ENCODE measurements at places on chromosomes 5 and 9.

- DNase-seq: no peak
Observed at GRCh38 chr5:34026089-34026761, 16.8 kb downstream of the C1QTNF3 start.

DNA sequence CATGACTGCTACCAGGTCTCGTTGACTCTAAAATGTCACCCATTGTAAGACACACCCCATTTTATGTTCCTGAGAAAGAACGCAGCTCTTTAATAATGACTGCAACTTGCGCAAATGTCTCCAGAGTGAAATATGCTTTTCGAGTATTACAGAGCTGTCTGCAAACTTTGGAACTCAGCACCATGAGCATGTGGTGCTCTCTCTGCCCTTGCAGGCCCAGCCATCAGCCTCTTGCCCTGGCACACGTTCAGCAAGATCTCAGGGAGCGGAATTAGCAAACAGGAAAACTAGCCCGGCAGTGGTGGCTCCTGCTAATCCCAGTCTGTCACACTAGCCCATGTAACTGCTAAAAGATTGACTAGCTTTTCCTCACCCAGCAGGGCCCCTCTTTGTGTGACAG lies 114.5 kb upstream of the SLC1A3 start:
- DNase-seq: no peak

DNA sequence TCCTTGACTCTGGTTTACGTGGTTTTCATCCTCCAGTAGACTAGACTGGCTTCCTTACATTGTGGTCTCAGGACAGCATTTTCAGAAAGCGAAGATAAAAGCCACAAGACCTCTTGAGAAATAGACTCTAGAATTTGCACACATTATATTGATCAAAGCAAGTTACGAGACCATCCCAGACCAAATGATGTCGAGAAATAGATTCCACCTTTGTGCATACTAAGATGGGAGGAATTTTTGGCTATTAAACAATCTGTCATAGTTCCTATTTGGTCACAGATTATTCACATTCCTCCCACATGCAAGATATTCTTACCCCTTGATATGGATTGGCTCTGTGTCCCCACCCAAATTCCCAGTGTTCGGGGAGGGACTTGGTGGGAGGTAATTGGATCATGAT lies 65.6 kb downstream of the TEX10 start:
- DNase-seq: no peak

DNA sequence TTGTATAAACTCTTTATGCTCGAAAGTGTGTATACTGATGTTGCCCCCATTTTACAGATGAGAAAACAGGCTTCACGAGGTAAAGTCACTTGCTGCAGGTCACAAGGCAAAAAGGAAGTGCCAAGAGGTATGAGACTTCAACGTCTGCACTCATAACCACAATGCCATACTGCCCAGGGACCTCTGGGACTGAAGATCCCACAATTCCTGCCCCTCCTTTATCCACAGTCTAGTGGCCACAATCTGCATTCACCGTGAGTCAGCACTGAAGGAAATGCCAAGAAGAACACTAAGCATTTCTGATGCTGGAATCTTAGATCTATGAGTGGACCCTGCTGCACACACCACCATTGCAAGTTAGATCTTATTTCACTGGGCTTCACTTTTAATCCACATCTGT lies 37.3 kb downstream of the MED27 start:
- no peak for DNase-seq

DNA sequence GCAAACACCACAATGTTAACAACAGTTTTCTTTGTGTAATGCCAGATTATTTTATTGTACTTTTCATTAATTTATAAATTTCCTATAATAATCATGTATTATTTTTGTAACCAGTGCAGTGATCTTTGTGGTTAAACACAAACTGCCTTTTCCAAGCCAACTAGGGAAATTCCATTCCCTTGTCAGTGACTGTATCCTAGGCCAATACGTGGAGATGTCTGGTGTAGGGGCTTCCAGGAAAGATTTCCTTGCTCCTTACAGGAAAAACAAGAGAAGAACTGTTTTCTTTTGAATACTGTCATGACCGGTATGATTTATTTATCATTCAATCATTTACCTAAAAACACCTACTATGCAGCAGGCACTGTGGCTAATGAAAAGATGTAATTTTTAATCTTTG lies 31.4 kb downstream of the FANCC start:
- no peak for DNase-seq

GRCh38 chr9:111069183-111069582 lies 30.9 kb upstream of the LPAR1 start:
- no peak for DNase-seq
